KG1 (cell line): ENCODE measurements at places on chromosomes 3 and 15.

- no peak for DNase-seq
Observed at GRCh38 chr15:27459836-27460235, 488.9 kb downstream of the GABRG3 start.

- DNase-seq: no peak
Observed at GRCh38 chr15:39499681-39500080, 81.2 kb upstream of the THBS1 start.

GRCh38 chr3:69739204-69740102, at the start of gene MITF:
Gene MITF (plus strand): TSS chr3:69739464. CDS start chr3:69739598, 134 bp downstream.
- no peak for DNase-seq

DNA sequence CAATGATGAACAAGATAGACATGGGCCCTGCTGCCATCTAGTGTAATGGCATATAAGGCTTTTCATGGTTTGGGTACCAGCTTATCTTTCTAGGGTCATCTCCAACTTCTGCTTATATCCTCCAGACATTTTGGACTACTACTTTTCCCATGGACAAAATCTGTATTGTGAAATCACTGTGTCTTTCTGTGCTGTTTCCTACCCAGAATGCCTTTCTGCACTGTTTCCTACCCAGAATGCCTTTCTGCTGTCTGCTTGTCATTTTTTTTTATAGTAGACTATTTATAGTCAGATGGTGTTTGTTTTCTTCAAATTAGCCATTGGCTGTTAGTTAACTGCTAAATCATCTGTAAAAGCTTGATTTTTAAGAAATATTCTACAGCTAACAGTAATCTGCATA, 20.1 kb downstream of the VPS8 start:
- DNase-seq: no peak
